ENCODE measurements at places on chromosomes 2 and 18.

- no peak for DNase-seq
These were observed 70.3 kb downstream of the TGOLN2 start for GRCh38 chr2:85257359-85257969.

GRCh38 chr2:217409949-217410680, 550.3 kb upstream of the TNP1 start:
- DNase-seq = no peak

DNA sequence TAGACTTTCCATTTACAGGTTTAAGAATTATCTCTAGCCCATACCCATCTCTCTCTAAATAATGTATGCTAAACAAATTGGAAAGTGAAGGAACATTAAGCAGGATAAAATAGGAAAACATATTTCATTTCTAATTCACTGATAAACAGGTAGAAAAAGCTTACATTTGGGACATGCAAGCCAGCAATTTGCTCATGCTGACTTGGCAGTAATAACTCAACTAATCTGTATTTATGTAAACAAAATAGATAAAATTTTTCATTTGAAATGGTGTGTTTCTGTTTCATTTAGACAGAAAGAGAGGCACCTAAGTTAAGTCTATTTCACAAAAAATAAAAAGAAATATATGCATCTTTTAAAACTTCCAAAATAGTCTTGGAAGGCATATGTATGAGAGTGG, 877.3 kb upstream of the LRRTM1 start:
- DNase-seq = no peak

- DNase-seq = no peak
These were observed 181.2 kb downstream of the ATAD2B start for GRCh38 chr2:23745726-23746105.

GRCh38 chr2:200406379-200406778, 99.9 kb downstream of the SPATS2L start:
- no peak for DNase-seq

GRCh38 chr2:120763931-120764330, 28.3 kb downstream of the GLI2 start:
- no peak for DNase-seq

DNA sequence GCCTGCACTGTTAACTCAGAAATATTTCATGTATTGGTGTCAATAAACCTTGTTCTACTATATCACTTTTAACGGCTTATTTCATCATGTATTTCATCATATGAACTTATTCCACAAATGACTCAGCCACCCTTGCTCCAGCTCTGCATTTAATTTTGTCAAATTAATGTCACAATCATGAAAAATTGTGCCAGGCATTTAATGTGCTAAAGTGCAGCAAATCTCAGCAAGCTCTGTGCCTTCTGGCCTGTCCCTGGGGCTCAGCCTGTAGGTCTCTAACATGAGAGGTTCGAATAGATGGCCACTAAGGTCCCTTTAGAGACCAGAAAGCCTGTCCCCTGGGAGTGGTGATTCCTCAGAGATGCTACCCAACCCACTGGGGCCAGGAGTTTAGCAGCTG, 28.6 kb downstream of the BOD1L2 start:
- DNase-seq = no peak

DNA sequence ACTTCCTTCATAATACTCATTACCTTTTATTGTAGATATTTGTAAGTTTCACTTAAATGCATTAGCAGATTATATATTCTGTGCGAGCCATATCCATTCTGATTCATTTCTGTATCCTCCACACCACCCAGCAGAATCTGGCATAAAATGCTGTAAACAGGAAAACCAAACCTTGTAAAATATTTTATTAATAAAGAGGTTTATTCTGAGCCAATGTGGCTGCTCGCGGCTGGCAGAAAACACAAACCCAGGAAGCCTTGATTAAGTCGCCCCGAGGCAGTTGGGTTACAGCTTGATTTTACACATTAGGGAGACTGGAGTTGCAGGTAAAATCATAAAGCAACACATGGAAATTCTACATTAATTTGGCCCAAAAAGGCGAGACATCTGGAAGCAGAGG, 40.5 kb downstream of the GNAL start:
- no peak for DNase-seq

GRCh38 chr2:48249631-48250473, 280.1 kb upstream of the STON1 start:
- DNase-seq = no peak

DNA sequence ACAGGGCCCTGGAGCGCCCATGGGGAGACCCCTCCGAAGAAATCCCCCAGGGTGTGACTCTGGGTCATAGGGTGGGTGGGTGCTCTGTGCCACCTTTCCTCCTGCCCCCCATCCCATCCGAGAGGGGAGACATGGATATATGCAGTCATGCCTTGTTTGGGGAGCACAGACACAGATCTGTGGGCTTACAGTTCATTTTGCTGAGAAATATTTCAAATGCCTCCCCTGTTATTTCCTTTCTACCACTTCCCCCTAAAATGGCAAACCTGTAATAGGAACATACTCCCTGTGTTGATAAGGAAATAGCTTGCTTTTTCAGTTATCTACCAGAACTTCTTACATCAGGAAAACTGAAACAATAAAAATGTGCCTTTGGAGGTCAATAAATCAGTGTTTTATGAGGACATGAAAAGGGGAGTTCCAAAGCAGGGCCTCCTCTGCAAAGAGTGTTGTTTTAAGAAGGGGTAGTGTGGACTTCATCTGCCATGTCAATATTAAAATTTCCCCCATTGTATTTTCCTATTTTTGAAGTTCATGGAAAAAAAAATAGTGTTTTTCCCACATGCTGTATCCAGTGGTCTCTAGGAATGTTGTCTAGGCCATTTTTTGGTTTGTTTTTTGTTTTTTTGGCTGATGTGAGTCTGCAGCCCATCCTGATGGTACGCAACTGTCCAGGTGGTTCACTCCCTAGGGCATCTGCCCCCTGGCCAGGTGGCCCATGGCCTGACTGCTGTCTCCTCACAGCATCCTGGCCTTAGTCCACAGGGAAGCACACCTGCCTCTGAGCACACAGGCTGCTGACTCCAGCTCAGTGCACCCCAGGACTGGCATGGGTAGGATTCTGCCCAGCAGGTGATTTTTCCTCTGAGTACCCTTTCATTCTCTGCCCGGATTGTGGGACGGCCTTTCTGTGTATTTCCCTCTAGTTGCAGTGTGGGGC, 3.7 kb downstream of the TNFRSF11A start:
- DNase-seq = no peak

GRCh38 chr18:74819433-74820059, 221.9 kb downstream of the ZNF407 start:
- no peak for DNase-seq

DNA sequence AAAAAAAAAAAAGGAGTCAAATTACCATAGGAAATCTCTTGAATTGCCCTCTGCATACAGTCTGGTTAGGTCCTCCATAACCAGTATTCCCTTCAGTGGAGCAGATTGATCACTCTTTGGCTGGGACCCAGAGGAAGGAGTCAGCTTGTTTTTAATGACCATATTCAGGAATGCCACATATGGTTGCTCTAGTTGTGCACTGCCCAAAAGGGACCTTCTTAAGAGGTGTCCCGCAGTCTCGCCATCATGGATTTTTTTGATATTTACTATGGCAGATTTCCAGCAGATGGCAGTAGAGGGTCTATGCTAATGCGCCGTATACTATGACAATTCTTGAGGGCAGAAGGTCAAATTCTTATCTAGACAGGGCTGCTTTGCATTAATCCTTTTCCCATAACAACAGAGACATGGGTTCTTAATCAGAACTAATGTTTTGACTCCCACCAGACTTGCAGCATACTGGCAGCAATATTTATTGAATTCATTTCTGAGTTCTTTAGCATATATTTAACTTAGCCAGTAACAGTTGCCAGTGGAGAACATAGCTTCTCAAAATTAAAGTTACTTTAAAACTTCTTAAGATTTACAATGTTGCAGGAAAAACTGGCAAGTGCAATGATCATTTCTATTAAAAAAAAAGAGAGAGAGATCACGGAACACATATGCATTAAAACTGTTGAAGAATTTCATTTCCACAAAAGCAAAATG, 31.8 kb upstream of the INPP4A start:
- peak; percentile 36 for DNase-seq

- DNase-seq = no peak
These were observed 99.5 kb upstream of the GATA6 start for GRCh38 chr18:22069916-22070315.

DNA sequence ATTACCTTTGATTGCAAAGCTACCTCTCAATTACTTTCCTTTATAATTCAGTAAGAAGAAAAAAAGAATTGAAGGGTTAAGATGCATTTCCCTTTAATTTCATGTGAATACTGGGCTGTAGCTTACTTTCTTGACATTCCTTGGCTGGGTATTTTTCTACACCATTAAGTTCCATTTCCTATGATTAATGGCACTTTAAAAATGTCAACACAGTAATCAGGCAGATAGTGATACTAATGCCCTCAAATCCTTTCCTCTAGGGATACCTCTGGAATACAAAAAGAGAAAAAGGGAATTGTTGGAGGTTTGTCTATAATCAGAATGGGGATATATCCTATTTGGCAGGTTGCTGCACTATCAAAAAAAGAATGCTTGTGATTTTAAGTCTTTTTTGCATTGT, 216.9 kb downstream of the SRBD1 start:
- DNase-seq = no peak

DNA sequence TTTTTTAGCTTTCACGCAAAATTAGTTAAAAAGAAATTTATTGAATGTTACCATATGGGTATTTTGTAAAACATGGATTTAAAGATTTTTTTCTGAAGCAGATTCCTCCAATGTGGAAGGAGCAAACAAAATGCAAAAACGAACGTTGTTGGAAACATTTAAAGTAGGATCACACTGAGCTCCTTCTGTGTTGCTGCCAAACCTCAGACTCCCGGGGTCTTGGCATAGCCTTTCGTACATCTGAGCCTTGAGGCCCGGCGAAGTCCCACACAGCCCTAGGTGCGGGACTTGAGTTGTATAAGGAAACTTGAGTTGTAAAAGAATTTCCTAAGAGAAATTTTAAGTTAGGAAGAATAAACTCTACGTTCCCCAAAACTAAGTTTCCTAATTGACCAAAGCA, 52.0 kb upstream of the CD226 start:
- no peak for DNase-seq

DNA sequence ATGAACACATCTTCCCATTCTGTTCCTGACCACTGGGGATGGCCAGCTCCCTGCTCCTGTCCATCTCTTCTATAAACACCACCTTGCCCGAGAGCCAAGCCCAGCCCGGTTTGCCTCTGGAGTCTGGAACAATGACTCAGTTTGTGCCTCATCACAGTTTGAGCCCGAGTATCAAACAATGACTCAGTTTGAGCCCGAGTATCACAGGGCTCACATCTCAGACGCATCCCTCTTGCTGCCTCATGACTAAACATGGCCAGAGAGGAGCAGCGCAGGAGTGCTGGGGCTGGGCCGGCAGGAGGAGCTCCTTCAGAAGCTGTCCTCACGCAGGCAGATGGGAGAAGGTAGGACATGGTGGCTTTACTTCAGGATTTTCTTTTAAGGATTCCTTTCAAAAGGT, 68.7 kb downstream of the PXDN start:
- no peak for DNase-seq
